ENCODE measurements at places on chromosomes 11 and 22.

GRCh38 chr11:64723117-64723906, at the start of gene NRXN2:
Gene NRXN2 (minus strand): TSS chr11:64723197. CDS start chr11:64713699, 9,498 bp downstream.
- peak; percentile 12 for DNase-seq

GRCh38 chr11:134582770-134583095, 170.7 kb upstream of the B3GAT1 start:
- no peak for DNase-seq

DNA sequence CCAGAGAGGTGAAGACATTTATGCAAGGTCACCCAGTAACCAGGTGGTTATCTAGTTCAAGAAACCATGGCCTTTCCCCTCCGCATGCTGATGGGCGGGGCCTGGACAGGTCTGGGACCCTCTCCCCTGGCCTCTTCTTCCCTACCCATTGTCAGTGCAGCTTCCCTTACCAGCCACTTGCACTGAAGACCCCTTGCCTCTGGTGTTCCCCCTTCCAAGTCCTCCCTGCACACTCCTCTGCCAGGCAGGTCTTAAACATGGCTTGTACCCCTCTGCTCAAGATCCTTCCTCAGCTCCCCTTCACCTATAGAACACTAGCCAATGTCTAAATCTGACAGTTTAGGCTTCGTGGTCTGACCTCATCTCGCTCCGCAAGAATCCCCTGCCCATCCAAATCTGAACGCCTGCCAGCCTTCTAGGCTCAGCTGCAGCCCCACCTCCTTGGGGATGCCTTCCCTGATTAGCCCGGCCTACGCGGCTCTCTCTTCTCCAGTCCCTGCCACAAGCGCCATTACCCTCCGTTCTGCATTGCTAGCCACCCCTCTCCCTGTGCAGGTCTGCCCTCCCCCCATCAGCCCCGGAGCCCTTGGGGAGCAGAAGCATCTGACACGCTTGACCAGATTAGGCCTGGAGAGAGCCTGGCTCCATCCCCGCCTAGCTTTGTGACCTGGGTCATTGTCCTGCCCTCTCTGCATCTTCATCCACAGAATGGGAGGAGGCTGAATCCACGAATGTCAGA, 213.8 kb downstream of the DSCAML1 start:
- DNase-seq: no peak

GRCh38 chr22:32880893-32881596, 79.5 kb downstream of the TIMP3 start:
- DNase-seq: no peak

GRCh38 chr11:15334766-15335165, 220.0 kb downstream of the INSC start:
- DNase-seq: no peak

- no peak for DNase-seq
These were observed 18.0 kb downstream of the PKNOX2 start for GRCh38 chr11:125182573-125182972.

- no peak for DNase-seq
These were observed 307.7 kb downstream of the BUD13 start for GRCh38 chr11:116465056-116465455.

DNA sequence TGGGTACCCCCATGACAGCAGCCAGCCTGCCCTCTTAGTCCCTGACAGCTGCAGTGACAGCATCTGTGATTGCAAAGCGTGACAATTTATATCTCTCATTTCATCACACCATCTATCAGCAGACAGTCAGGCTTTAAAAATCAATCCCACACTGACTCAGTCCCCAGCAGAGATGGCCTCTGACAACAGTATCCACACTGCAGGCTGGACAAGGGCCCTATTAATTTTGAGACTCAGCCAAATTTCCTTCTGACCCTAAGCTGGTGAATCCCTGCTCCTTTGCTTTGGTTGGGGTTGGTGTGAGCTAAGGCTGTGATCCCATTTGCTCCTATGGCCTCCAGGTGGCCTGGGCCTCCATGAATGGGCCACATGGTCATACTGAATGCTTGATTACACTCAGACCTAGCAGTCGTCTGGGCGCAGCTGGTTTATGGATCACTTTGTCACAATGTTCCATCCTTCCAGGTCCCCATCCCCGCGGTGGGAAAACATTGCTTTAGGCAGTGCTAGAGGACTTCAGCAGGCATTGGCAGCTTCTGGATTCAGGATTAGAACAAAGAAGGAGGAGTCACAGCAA, 68.2 kb upstream of the B3GAT1 start:
- DNase-seq: no peak

DNA sequence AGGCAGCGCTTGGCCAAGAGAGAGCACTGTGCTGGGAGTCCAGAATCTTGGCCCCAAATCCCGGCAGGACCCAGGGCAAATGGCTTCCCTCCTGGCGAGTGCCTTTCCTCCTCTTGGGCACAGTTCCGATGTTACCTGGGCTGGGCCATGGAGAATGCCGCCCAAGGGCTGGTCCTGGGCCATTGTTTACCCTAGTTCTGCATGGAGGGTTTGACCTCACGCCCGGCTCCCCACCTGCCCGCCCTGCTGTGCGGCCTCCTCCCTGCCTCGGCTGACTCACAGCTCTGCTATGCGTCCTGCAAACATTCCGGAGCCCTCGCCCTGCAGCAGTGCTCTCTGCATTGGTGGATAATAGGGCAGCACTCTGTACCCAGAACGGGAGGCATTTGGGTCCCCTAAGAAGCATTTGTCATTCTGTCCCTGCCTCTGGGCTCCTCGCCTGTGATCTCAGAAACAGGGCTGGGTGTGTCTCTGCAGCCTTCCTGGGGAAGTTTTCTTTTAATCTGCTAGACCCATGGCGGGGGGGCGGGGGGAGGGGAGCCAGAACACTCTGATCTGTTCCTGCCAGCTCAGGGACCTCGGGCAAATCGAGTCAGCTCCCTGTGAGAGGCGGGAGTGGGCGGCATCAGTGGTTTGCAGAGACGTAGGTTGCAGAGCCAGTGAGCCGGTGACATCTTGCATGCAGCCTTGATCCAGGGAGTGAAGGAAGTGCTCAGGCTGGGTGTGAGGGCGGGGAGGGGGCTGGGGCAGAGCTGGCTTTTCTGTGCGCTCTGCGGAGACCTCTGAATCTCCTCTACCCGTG, 32.9 kb upstream of the SMIM38 start:
- DNase-seq: peak; percentile 43

DNA sequence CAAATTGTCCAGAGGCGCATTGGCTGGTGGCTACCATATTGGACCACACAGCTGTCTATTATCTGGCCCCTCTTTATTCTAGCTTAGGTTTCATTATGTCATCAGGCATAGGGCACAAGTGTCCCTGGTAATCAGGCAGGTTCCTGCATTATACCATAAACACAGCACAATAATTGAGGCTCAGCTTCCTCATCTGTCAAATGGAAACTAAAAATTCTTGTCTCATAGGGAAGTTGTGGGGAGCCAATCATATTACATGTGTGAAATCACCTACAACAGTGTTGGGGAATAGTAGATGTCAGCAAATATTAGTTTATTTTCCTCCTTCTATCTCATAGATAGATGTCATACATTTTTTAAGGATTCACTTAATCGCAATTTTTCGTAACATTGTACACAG, 231.0 kb upstream of the SORL1-AS1 start:
- no peak for DNase-seq

GRCh38 chr11:120331301-120331996, 4.8 kb upstream of the ARHGEF12 start:
- DNase-seq: peak; percentile 69

GRCh38 chr11:85718991-85719807, 33.2 kb upstream of the CCDC89 start:
- peak; percentile 95 for DNase-seq

GRCh38 chr11:75659836-75660235, 9.0 kb downstream of the MAP6 start:
- no peak for DNase-seq

DNA sequence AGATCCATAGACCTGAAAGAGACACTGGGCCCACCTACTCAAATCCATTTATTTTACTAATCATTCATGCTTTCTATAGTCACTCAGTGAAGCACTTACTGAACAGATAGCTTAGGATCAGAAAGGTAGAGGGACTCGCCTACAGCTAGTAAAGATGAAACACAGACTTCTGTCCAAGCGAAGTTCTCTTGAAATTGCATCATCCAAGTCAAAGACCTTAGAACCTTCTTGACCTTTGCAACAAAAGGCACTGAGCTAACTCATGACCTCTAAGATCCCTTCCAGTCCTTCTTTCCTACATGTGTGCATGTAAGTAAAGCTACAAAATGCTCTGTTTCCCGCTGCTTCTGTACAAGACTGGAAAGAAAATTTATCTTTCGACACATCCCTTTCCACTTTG, 377.6 kb downstream of the LARGE1 start:
- no peak for DNase-seq

DNA sequence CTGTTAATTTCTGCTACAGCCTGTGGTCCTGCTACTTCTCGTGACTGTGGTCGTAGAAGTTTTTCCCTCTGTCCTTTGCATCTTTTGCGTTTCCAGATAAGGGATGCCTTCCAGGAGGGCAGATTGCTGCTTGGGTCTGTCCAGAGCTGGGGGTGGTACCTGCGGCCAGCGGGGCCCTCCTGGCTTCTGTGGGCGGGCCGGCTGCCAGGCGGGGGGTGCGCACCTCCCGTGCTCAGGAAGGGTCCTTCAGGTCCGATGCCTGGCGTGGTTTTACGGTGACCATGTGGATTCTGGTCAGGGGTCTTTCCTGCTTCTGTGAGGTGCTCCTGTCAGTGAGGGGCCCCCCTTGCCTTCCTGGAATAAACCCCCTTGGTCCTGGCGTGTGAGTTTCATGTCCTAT, 84.8 kb downstream of the KCNQ1 start:
- DNase-seq: no peak

DNA sequence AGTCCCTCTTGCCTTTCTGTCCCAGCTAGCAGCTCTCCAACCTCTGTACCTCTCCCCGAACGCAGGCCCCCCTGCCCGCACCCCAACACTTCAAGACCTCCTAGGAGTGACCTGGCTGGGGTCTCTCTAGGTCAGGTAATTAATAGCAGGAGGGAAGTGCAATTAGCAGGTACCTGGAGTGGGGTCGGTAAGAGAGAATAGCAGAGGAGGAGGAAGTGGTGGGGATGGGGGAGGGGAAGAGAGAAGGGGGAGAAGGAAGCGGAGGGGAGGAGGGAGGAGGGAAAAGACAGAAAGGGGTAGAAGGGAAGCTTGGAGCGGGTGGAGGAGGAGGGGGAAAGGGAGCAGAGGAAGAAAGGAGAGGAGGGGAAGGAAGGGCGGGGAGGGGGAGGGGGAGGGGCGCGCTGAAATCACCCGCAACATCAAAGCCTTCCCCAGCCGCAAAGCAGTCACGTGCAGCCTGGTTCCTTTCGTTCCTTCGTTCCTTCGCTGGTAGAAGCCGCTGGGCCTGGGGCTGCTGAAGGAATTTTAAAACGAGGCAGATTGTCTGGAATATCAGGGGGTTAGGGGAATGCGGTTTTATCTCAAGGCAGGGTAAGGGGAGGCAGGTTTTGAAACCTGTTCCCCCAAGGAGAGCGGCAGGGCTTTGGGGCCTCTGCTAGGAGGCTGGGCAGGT, 29.3 kb upstream of the TCF20 start:
- DNase-seq: no peak

GRCh38 chr11:61168042-61168688, 6.9 kb upstream of the VPS37C start:
- no peak for DNase-seq

GRCh38 chr11:82458761-82459160, 274.9 kb downstream of the FAM181B start:
- DNase-seq: no peak

GRCh38 chr11:14015711-14016110, 53.2 kb downstream of the SPON1 start:
- no peak for DNase-seq

DNA sequence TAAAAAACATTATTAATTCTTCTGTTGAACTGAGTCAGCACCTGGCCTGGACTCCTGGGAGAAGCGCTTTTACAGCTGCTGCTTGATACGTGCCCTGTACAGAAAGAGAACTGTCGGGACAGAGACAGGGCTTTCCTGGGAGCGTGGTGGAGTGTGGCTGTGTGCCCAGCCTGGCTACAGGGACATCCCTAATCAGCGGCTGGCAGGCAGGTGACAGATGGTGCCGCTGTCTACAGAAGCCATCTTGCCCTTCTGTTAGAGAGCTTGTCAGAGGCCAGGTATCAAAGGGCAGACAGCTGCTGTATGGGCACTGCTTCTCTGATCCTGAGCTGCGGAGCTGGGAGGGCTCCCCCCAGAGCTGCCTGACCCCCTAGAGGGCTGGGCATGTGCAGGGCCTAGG, 361.8 kb downstream of the TENM4 start:
- DNase-seq: no peak

- no peak for DNase-seq
These were observed 55.0 kb upstream of the ZC3H12C start for GRCh38 chr11:110038201-110038600.

- no peak for DNase-seq
These were observed 35.0 kb upstream of the SLC1A2 start for GRCh38 chr11:35454362-35454761.

- DNase-seq: no peak
These were observed 2.2 kb upstream of the KMT2A start for GRCh38 chr11:118434123-118434552.

DNA sequence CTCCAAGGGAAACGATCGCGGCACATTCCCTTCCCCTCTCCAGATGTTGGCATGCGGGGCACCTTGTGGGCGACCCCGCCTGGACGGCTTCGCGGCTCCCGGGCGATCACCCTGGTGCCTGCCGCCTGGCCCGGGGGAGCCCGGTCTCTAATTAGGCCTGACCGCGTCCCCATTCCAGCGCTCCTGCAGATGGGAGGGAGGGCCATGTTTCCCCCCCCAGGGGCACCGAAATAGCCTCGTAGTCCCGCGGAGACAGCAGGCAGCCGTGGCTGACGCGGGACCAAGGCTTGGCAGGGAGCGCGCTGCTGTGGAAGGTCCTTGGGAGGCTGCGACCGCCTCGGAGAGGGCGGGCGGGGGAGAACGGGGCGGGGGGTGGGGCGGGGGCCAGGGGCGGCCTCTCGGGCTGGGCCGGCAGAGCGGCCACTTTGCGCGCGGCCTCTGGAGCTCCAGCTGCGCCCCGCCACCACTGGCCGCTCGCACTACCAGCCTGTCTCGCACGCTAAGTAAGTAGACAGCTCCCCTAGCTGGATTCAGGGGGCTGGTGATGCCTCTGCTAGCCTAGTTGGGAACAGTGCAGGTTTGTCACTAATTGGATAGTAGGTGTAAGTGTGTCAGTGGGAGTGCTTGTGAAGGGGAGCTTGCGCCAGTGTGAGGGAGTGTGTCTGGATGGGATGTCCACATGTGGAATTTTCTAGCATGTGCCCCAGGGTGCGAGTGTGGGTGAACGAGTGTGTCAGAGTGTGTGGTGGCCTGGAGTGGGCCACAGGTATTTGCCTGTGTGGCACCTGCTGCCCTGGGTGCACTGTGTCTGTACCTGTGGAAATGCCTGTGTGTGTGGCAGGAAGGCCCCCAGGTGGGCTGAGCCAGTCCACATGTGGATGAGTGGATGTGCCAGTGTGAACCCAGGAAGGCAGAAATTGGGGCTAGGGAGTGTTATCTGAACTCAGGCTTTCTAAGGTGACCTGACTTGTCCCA, at the start of gene INSC:
Gene INSC, plus strand, starts transcription at position 423 of the 975 bp plus-strand sequence. CDS start 34,252 bp downstream, outside the sequence.
- no peak for DNase-seq

- no peak for DNase-seq
These were observed 1109.5 kb downstream of the BRD1 start for GRCh38 chr22:48717883-48718817.

DNA sequence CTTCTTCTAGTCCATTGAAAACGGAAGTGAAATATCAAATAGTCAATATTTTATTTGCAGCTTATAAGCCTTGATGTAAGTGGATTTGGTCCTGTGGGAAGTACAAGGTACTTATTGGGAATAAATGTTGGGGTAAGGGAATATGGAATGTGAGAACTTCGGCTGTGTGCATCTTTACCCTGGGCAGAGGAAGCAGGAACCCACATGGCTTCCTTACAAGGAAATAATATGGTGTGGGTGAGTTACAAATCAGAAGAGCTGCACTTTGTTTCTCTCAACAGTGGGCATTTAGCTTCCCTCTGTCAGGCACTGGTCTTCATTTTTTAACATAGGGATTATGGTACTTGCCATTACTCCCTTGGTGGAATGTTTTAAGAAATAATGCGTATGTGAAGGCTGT, 77.9 kb downstream of the SCN3B start:
- DNase-seq: no peak

Data from HFF-Myc (cell line).